ENCODE measurements at places on chromosomes 4 and X. TPM values are rescaled to one million over a fixed set of nuclear protein-coding genes. Genes with fewer than 3 reads are reported as not detected.

Gene GASK1B
- total RNA-seq: 10.1 TPM

Gene WFS1
- total RNA-seq: 20.8 TPM

Gene DNAAF6
- total RNA-seq: not detected

Gene NIPAL1
- total RNA-seq: 14.1 TPM

Gene COL4A5
- total RNA-seq: 58.4 TPM

Gene ABLIM2
- total RNA-seq: 3.4 TPM

Gene ODAM
- not detected for total RNA-seq

Gene ZNF827
- total RNA-seq: 11.5 TPM

Gene TRPC3
- total RNA-seq: not detected

All from nasal cavity respiratory epithelium epithelial cell of viscerocranial mucosa (primary cell).